Stimulated activated CD8-positive, alpha-beta memory T cell treated with anti-CD3 and anti-CD28 coated beads, Interleukin-15, amount 100 ng/mL, for 24 hours (primary cell): ENCODE measurements at places on chromosomes 4 and X.

- DNase-seq: no peak
These were observed 201.4 kb downstream of the CCNG2 start for GRCh38 chr4:77358315-77358928.

- no peak for DNase-seq
These were observed 378.0 kb downstream of the AFF2 start for GRCh38 chrX:148878371-148878770.

- no peak for DNase-seq
These were observed 3.6 kb downstream of the DCK start for GRCh38 chr4:70997036-70997435.

GRCh38 chrX:635428-636090 lies 5.0 kb downstream of the SHOX start:
- no peak for DNase-seq

- DNase-seq: no peak
These were observed 96.5 kb downstream of the ASB9 start for GRCh38 chrX:15173411-15173810.

GRCh38 chr4:28686618-28687017 lies 1826.0 kb downstream of the STIM2 start:
- no peak for DNase-seq

DNA sequence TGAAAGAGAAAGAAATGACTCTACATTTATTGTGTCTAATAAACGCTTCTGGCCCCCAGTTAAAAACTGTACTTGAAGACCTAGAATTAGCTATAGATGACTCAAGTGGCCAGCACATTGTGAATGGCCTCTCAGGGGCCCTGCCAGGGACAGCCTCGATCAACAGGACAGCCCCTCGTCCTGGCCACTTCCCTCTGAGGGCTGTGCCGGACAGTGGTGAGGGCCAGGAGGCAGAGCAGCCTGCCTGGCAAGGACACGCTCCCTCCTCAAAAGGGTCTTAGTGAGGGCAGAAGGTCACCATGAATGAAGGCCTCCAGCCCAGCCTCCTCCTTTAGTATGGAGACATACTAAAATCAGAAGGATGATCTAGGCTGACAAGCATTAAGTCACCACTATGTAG lies 16.5 kb downstream of the RNF212 start:
- DNase-seq: no peak

DNA sequence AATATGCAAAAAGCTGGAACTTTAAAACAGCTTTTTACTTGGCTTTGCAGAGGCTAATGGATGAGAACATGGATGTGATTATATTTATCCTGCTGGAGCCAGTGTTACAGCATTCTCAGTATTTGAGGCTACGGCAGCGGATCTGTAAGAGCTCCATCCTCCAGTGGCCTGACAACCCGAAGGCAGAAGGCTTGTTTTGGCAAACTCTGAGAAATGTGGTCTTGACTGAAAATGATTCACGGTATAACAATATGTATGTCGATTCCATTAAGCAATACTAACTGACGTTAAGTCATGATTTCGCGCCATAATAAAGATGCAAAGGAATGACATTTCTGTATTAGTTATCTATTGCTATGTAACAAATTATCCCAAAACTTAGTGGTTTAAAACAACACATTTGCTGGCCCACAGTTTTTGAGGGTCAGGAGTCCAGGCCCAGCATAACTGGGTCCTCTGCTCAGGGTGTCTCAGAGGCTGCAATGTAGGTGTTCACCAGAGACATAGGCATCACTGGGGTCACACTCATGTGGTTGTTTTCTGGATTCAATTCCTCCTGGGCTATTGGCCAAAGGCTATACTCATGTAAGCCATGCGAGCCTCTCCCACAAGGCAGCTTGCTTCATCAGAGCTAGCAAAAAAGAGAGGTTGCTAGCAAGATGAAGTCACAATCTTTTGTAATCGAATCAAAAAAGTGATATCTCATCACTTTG lies 15.6 kb downstream of the TLR8 start:
- no peak for DNase-seq

DNA sequence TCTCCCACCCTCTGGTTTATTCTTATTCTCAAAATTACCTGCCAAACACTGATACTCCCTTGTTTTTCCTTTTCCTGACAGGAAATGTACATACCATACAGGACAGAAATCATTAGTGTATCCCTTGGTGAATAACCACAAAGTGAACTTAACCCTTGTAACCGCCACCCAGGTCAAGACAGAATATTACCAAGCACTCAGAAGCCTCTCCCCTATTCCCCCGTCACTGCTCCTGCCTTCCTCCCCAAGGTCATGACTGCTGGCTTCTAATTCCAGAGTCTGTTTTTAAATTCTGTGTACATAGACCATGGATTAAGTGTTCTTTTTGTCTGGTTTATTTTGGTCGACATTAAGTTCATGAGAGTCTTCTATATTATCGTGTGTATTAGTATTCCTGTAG lies 37.7 kb downstream of the HTT start:
- DNase-seq: no peak

GRCh38 chr4:14994242-14994641 lies 8.0 kb upstream of the CPEB2 start:
- DNase-seq: no peak

DNA sequence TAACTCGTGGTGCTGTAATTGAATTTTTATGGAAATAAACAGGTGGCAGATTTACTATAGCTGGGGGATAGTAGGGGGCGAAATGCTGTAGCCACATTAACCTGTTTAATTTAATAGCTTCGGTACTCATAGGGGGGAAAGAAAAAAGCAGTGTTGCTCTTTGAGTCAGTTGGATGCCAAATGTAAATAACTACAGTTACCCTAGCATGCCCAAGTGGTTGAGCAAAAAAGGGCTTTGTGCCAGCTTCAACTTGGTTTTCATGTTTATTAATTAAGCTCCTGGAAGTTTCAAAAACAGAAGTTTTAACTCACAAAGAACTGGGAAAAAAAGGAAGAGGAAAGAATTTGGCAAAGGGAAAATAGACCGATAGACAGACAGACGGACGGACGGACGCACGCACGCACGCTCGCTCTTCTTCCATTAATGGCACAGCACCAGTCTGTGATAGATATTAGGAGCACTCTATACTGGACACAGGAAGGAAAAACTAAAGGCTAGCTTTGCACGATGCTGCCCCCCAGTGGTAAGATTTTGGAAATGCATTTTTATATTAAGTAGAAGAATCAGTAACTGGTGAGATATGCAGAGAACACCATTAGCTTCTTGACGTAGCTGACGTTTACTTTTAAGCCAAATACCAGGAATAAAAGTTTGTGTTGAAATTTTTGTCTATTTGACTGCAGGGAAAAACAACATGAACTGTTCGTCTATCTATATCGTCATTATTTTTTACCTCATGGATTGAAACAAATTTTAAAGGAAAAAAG lies 151.8 kb downstream of the SLC7A11 start:
- DNase-seq: no peak

- DNase-seq: no peak
These were observed 293.5 kb downstream of the GBA3 start for GRCh38 chr4:22986262-22986661.

GRCh38 chr4:123530357-123530756 lies 133.8 kb downstream of the SPRY1 start:
- DNase-seq: no peak

DNA sequence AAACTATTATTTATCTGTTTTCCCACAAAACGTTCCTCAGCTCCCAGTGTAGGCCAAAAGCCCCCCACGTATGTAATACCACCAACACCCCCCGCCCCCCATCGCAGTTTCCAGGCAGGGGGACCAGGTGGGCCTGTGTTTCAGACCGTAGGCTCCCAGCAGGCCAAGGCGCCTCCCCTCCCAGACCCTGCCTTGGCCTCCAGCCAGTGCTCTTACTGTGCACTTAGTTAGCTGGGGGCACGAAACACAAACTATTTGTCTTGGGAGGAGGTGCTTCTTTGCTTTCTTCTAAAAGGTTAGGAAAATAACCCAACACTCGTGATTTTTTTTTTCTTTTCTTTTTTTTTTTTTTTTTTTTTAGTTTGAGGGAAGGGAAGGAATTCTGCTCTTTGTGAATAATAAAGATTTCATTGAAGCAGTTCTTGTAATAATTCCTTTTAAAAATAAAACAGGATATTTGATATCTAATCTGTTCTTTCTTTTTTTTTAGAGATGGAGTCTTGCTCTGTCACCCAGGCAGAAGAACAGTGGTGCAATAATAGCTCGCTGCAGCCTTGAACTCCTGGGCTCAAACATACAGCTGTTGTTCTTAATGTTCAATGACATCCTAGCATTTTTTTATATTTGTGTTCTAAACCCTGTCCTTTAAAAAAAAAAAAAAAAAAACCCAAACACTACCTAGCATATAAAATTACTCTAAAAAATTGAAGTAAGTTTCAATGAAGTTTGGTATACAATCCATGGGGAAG lies 83.0 kb upstream of the CLDN34 start:
- DNase-seq: no peak

DNA sequence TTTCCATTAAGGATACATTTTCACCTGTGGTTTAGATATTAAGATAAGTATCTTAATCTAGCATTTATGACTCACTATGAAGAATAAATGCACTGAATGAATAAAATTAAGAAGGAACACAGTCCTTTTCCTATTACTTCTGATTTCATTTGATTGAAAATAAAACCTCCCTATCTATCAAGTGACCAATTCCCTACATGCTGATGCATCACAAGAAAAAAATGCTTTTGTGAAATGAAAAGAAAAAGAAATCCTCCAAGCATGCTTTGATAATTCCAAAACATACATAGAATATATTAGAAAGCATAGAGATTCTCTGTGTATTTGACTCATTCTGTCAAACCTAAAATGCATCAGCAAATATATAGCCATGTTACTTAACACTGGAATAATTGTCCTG lies 37.1 kb downstream of the PCDH10 start:
- no peak for DNase-seq

DNA sequence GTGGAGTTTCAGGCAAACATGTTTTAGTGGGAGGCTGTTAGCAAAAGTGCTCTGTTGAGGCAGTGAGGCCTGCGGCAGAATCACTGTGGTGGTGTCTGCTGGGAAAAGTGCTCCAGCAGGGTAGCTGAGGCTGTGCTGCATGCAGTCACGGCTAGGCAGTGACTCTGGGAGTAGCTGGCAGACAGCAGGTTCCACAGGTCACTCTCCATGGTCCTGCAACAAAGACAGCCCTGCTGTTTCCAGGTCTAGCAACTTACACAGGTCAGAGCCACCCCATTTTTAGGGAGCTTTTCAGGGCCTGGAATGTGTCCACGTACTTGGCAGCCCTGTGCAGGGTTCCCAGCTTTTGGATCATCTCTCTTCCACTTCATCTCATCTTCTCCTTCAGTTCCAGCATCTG lies 184.3 kb downstream of the NAA11 start:
- DNase-seq: no peak

DNA sequence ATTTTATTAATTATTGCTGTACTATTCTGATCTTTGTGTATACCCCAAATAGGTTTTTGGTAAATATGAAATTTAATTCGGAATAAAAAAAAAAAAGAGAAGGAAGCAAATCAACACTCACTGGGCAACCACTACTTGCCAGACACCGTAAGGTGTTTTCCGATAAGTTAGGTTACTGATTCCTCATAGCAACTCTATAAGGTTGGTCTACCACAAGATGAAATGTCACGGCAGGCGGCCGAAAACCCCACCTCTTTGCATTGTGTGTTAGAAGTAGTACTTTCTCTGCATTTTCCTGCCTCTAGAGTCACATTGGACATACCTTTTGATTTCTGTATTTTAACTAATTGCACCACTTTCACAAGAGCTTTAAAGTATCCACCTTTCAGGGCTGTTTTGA lies 44.5 kb upstream of the RASGEF1B start:
- no peak for DNase-seq

DNA sequence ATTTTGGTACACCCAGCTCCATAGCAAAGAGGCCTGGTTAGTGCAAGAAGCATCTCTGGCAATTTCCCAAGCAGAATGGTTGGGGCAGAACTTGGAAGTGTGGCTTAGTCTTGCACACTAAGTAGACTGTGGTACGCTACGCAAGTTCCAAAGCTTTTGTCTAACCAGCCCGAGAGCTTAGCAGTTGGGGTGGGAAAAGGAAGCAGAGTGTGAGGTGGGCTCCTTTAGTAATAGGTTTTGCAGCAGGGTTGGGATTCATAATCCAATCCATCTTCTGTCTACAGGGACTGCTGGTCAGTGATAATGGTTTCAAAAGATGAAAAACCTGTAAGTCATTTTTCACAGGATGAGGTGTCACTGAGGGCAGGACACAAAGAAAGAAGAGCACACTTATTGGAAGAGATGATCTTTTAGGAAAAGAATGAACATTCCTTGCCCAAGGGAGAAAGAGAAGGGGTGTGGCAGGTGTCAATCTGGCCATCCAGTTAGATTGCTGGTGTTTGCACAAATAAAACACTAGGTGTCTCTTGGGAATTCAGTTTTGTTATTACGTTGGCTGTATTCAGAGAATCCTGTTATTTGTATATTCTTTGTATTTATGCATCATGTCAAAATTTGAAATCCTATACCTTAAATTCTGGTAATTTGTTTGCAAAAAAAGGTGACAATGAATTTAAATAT lies 244.3 kb downstream of the GPAT3 start:
- no peak for DNase-seq
